Upper lobe of right lung (tissue), 1 donor: ENCODE measurements at places on chromosomes 2 and 18.

GRCh38 chr2:176574484-176575236 lies 305.4 kb downstream of the MTX2 start:
- no peak overlapping the region for H3K27ac ChIP-seq
- H3K4me3 ChIP-seq, result no peak overlapping the region
- no peak for DNase-seq
- no peaks in the 10 kb centered on the region for H3K4me1 ChIP-seq
- H3K27me3 ChIP-seq, result no peaks in the 10 kb centered on the region

GRCh38 chr2:217606296-217606695 lies 396.5 kb downstream of the TNS1 start:
- no peak overlapping the region for H3K27ac ChIP-seq
- no peak for DNase-seq
- H3K4me1 ChIP-seq, result peaks cover 12% of the 10 kb centered on the region
- H3K4me3 ChIP-seq, result no peak overlapping the region
- H3K27me3 ChIP-seq, result no peaks in the 10 kb centered on the region

DNA sequence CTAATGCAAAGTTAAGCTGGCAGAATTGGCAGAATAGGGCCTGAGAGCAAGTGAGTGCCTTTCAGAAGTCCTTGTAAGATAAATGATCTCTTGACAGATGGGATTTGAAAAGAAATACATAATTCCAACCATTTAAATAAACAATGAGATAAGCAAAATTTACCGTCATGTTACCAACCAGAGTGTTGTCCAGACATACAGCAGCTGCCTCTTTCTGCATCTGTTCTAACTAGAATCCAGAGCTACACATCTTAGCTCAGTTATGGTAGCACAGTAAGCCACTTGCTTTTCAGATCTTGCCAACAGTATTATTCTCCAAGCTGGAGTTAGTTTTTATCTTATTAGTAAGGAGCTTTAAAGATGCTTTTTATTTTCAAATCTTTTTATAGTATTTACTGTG lies 179.6 kb downstream of the BARD1 start:
- no peaks in the 10 kb centered on the region for H3K4me1 ChIP-seq
- H3K4me3 ChIP-seq, result no peak overlapping the region
- no peak for DNase-seq
- H3K36me3 ChIP-seq, result no peaks in the 10 kb centered on the region
- H3K27me3 ChIP-seq, result no peaks in the 10 kb centered on the region
- H3K27ac ChIP-seq, result no peak overlapping the region

GRCh38 chr2:96900237-96900636 lies 30.4 kb upstream of the SEMA4C start:
- no peak overlapping the region for H3K27ac ChIP-seq
- no peaks in the 10 kb centered on the region for H3K27me3 ChIP-seq
- H3K4me1 ChIP-seq, result peaks cover 15% of the 10 kb centered on the region
- H3K36me3 ChIP-seq, result no peaks in the 10 kb centered on the region
- no peak overlapping the region for H3K4me3 ChIP-seq

GRCh38 chr2:129717560-129718130 lies 261.8 kb upstream of the RAB6C start:
- no peak overlapping the region for H3K4me3 ChIP-seq
- H3K27ac ChIP-seq, result no peak overlapping the region
- no peaks in the 10 kb centered on the region for H3K36me3 ChIP-seq
- DNase-seq, result no peak
- H3K4me1 ChIP-seq, result no peaks in the 10 kb centered on the region

- H3K27me3 ChIP-seq, result no peaks in the 10 kb centered on the region
- no peak overlapping the region for H3K4me3 ChIP-seq
- H3K4me1 ChIP-seq, result no peaks in the 10 kb centered on the region
- DNase-seq, result no peak
- H3K36me3 ChIP-seq, result no peaks in the 10 kb centered on the region
Observed at GRCh38 chr18:31555971-31556747, 35.5 kb upstream of the TTR start.

GRCh38 chr2:109193807-109194619 lies 65.0 kb downstream of the SH3RF3 start:
- no peak overlapping the region for H3K27ac ChIP-seq
- no peaks in the 10 kb centered on the region for H3K36me3 ChIP-seq
- H3K4me1 ChIP-seq, result peaks cover 17% of the 10 kb centered on the region
- no peaks in the 10 kb centered on the region for H3K27me3 ChIP-seq
- H3K4me3 ChIP-seq, result no peak overlapping the region
